ENCODE measurements at places on chromosomes 6 and 20.
A peak's percentile ranks its signal among the peaks of the same experiment; 100 is the strongest.

DNA sequence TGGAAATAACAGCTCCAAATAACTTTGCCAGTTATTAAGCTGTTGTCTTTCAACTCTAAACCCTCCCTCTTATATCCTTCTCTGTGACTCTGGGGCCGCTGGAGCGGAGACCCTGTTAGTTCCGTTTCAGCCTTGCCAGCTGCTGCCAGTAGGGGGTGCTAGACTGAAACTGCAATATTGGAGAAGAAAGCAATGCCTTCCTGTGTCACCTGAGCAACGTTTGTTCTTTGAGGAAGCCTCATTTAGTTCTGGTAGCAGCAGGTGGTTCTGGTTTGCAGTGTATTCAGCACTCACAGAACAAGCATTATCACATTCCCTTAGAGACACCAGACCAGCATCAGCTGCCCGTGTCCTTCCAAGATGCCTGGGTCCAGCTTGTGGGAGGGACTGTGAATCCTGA, 22.9 kb upstream of the JAG1 start:
- no peak for DNase-seq

DNA sequence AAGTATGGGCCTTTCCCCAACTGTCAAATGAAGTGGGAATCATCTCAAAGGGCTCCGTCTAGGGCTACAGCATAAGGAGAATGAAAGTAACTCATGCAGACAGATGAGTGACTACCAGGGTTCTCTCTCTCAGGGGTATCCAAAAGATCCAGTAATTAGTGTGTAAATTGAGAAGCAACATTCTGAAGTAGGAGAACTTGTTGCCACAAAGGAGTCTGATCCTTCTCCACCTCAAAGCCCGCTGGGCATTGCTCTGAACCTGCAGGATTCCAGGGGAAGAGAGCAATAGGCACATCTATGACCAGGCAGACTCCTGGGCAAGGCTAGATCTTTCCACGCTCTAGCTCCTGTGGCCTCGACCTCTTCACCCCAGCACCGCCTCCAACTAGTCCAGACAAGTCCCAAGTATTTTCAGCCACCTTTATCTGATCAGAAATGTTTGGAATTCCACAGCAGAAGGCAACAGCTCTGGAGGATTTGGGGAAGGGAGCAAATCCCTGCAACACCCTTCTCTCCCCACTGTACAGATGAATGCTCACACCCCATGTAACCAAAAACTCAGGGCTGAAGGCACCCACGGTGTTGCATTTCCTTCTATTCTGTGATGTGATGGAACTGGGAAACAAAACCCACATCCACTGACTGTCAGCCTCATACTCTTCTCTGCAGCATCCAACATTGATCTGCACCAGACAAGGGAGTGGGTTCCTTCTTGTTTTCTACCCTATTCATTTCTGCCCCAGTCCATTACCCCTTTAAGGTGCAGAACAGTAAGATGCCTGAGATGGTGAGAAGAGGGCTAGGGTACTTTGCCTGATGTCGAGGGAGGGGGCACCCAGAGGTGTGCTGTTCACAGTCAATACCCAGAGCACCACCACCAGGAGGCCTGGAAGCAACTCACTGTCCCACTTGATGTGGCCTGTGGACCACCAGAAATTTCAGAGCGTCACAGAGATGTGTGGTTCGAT, 41.0 kb downstream of the COX4I2 start:
- DNase-seq, result no peak

DNA sequence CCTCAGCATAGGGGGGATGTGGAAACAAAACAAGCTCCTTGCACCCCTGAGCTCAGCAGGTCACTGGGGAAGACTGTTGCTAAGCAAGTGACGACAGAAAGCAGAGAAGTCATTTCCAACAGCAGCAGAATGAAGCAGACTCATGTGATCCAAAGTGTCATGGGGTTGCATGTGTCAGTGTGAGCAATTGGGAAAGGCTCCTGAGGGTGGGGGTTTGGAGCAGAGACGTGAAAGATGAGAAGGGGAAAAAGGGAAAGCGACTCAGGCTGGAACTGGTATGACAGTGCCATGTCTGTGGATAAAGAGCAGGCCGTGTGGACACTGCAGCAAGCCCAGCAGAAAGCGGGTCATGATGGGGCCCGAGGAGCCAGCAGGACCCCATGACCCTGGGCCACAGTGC, 363.9 kb downstream of the PREX1 start:
- no peak for DNase-seq

DNA sequence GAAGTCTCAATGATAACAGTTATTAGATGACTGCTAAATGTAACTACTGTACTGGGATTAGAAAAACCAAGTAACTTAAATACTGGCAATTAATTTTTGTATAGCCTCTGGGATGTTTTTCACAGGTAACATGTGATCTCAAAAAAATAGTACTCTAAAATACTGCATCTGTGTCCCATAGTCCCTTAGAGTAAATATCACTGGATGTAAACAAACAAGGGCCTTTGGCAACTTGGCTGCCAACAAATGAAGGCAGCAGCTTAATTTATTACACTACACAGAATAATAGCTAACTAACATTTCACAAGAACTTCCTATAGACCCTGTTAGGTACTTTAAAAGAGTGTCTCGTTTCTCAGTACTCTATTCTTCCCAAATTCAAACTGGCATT, 14.0 kb downstream of the ARHGAP18 start:
- DNase-seq, result no peak

DNA sequence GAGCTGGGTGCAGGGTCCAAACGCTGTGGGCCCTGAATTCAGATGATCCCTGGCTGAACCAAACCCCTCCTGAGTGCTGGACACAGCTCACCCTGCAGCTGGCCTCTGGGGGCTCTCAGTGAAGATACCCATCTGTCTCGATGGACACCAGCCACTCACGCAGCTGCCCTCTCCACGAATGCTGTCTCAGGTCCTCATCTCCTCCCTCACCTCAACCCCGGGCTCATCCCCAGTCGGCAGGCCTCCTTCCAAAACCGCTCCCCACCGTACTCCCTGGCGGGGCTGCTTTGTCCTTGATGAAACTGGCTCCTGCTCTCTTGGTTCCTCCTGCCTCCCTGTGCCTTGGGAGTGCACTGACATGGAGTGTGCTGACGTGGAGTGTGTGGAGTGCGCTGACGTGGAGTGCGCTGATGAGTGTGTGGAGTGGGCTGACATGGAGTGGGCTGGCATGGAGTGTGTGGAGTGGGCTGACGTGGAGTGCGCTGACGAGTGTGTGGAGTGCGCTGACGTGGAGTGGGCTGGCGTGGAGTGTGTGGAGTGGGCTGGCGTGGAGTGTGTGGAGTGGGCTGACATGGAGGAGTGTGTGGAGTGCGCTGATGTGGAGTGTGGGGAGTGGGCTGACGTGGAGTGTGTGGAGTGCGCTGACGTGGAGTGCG, 4.1 kb upstream of the YTHDF1 start:
- no peak for DNase-seq

GRCh38 chr20:11912013-11912658, 5.6 kb upstream of the BTBD3 start:
- DNase-seq, result no peak

DNA sequence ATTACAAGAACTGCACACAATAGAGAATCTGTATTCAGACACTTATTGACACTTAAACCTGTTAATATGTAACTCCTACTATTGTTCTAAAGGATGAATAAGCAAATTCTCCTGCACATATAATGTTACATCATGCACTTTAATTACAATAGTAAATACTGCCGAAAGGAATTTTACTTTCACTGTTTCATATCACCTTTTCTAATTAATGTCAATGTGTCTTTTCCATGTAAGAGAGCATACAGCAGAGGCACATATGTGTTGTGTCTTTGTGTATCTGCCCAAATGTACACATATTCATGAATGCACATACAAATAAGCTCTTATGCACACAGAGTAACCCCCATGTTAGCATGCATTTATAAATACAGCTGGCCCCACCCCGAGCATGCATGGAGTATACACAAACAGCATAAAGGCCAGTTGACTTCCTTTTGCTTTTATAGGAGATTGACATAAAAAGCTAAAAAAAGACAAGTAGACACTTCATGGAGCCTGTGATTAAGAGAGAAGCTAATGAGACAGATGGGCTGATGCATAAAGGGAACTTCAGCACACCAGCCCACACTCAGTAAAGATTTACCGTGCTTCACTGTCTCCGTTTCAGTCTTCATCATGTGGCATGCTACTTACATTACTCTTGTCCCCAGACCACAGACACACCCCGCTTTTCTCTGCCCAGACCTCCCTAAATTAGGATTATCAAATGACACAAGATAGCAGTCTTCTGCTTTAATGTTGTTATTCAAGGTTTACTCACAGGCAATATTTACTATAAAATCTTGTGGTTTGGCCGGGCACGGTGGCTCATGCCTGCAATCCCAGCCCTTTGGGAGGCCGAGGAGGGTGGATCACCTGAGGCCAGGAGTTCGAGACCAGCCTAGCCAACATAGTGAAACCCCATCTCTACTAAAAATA, 184.6 kb downstream of the ATXN1 start:
- no peak for DNase-seq

GRCh38 chr6:147742440-147742839, 233.9 kb downstream of the SAMD5 start:
- no peak for DNase-seq

- DNase-seq, result no peak
Measured at GRCh38 chr20:23049201-23050075, at the start of gene THBD. Gene THBD, minus strand, starts transcription at chr20:23049672. Its CDS starts 168 bp downstream, at chr20:23049504.

- no peak for DNase-seq
Measured at GRCh38 chr6:148221196-148221979, 121.2 kb upstream of the SASH1 start.

GRCh38 chr6:150696190-150696589, 96.5 kb downstream of the PLEKHG1 start:
- DNase-seq, result no peak

- no peak for DNase-seq
Measured at GRCh38 chr20:13701486-13701885, 62.8 kb upstream of the TASP1 start.

GRCh38 chr6:50925981-50926380, 107.3 kb downstream of the TFAP2B start:
- no peak for DNase-seq

GRCh38 chr20:45841407-45842129, 8.0 kb downstream of the SNX21 start:
- no peak for DNase-seq

- DNase-seq, result peak; percentile 15
Measured at GRCh38 chr6:143449714-143450452, 612 bp downstream of the ADAT2 start.

GRCh38 chr20:23143986-23144690, 58.0 kb upstream of the CD93 start:
- DNase-seq, result no peak

DNA sequence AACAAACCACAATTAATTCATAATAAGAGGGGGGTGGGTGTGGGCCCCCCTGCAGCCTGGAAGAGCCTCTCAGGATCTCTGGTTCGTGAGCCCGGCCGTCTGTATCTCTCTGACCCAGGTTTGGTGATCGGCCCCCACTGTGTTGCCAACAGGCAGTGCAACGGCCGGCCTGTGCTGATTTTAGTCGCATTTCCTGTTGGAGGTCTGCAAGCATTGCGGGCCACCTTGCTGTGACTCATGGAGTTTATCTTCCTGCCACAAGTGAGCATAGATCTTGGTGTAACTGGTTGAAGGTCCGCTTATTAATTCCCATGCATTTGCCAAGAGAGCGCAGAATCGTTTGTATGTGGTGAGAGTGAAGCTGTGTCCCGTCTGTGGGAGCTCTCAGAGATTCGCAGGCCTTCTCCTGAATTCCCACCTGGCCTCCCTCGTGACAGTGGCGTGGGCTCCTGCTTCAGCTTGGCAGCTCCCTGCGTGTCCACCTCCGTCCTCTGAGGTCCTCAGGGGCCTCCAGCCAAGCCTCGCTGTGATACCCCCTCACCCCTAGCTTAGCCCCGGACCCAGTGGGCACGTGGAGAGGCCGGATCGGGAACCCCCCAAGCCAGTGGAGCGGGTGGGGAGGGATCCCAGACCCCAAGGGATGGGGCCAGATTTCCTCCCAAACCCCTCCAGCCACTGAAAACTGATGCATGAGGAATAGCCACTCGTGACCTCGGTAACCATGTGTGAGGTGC, 269.8 kb downstream of the CDH4 start:
- DNase-seq, result no peak

DNA sequence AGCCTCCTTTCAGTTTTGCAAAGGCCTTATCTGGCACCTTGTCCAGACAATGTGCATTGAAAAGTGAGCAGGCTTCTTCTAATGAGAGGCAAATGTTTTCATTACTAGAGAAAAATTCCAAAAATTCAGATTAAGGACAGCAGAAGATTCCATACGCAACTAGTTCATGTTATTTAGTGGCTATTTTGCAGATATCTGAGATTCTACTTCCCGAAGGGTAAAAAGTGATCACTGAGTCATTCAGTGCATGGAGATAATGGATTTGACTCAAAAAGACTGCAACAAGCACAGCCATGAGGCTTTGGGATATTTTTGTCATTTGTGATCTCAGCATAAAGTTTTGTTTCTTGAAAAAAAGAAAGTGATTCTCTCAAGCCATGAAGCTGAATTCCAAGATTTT, 29.9 kb downstream of the METTL24 start:
- DNase-seq, result no peak

DNA sequence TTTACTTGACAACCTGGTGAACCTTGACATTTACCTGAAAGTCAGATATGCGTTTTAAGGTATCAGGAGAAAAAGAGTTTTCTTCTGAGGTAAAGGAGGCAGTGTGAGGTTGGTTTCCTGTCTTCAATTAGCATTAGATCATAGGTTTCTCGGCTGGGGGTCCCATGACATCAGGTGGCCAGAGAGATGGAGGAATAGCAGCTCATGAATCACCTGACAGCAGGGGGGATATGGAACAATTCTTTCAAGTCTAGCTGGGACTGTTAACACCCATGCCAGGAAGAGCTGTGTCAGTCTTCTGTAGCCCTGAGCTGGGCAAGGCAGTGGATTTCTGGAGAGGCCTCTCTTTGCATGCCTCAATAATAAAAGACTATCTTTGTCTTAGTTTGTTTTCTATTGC, 108.0 kb upstream of the TMEM170B start:
- no peak for DNase-seq

- DNase-seq, result no peak
Measured at GRCh38 chr6:156851454-156851921, 74.3 kb downstream of the ARID1B start.

- DNase-seq, result no peak
Measured at GRCh38 chr20:24297993-24298392, 171.4 kb upstream of the SYNDIG1 start.

DNA sequence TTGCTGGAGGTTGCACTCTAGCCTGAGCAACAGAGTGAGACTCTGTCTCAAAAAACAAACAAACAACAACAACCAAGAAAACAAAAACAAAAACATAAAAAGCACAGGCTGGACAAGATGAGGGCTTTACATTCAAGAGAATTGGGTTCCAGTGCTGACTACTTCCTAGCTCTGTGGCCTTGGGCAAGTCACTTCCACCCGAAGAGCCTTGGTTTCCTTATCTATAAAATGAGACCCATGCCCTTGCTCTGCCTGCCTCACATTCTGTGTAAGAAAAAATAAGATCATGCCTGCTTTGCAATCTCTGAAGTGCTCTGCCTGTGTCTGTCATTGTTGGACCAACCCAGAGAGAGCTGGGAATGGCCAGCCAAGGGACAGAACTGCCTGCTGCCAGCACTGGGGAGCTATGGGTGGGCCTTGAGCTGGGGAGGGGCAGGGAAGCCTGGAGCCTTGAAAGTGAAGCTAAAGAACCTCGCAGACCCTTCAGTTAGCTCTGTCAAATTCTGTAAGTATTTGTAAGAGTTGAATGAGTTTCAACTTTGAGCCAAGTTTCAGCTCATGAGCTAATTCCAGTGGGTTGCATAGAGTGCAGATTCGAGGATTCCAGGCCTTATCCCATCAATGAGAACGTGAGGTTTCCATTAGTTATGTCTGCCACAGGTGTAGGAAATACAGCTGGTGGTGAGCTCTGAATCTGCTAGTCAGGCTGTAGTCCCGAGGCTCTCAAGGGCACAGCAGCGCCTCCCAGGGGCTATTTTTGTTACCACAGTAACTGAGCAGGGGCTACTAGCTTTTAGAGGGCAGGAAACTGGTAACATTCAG, 93.2 kb downstream of the DLGAP4 start:
- DNase-seq, result no peak

GRCh38 chr6:53309901-53310300, 38.8 kb downstream of the ELOVL5 start:
- no peak for DNase-seq

All from stimulated activated CD8-positive, alpha-beta memory T cell treated with anti-CD3 and anti-CD28 coated beads, Interleukin-15, amount 100 ng/mL, for 4 hours (primary cell).